ENCODE measurements at places on chromosomes 7 and 10.

- no peak for DNase-seq
Observed at GRCh38 chr7:34762764-34763163, 104.7 kb downstream of the NPSR1 start.

DNA sequence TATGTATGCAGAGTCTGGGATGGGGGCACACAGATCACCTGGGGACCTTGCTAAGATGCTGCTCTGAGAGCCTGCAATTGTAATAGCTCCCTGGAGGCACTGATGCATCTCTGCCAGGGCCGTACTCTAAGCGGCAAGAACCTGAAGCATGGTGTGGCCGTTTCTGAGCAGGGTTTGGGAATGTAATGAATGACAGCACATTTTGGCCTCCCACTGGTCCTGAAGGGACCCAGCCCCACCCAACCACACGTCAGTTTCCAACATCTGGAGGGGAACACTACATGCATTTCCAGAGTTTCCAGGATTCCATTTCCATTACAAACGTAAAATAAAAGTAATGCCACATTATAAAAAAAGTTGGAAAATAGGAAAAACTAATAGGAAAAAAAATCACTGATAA, 14.0 kb downstream of the ZCCHC24 start:
- DNase-seq, result no peak

GRCh38 chr7:134457210-134457609, 1.7 kb downstream of the AKR1B1 start:
- DNase-seq, result no peak

DNA sequence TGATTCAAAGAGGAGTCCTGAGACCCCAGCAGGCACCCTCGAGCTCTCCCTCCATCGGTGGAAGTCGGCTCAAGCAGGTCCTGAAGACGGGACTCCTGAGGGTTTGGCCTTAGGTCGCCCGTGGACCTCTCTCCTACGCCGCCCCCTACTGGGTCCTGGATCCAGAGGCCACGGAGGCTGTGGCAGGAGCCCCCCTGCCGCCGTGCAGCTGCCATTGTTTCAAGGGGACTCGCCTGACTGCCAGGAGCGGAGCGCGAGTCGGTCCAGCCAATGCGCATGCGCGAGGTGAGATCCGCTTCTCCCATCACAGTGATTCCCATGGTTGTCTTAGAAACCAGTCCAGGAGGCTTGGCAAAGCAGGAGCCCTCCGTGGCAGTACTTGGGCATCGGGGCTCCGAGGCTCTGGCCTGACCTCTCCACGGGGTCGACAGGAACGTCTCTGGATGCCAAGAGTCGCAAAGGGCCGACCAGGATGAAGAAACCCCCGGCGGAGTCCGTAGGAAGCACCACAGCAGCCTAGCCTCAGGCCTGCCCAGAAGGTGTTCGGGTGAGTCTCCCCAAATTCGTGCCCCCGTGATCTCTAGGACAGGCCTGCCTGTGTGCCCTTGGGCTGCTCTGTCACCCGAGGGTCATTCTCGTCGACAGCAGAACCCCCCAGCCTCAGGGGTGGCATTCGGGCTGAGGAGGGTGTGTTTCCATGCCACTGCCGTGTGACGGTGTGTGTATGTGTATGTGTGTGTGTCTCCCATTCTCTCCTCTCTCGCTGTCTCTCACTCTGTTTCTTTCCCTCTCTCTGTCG, 322.3 kb downstream of the ZNF716 start:
- DNase-seq, result no peak

GRCh38 chr7:47534322-47535034, 47.4 kb downstream of the TNS3 start:
- DNase-seq, result no peak

DNA sequence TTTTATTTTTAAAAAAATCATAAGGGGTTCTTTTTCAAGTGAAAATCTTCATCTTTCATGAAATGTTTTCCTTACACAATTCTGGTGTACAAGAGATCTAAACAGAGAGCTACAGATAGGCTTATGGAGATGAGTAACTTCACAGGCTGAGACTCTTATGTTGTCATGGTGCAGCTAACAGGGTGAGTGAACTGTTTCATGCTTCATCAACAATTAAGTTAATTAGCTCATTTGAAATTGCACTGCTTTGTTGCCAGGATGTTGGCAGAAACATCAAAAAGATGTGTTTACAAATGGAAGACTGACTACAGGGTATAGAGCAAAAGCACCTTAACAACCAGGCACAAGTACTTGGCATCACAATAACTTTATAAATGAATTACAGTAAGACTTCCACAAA, 230.8 kb downstream of the FOXP2 start:
- DNase-seq, result no peak

DNA sequence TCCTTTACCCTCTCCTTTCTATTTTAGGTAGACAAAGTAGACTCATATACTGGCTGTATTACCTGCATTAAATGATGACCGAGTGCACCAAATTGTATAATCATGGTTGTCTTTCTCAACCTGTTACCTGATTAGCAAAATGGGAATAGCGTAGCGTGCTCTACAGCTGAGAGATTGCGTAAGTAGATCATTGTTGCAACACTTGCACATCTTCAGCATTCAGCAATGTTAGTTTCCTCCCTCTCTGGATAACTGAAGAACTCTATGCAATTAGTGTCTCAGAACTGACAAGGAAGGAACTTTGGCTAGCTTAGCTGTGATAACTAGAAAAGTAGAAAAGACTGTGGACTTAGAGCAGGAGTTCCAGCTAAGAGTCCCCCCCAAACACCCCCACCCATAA, 787.4 kb downstream of the PHTF2 start:
- DNase-seq, result no peak

DNA sequence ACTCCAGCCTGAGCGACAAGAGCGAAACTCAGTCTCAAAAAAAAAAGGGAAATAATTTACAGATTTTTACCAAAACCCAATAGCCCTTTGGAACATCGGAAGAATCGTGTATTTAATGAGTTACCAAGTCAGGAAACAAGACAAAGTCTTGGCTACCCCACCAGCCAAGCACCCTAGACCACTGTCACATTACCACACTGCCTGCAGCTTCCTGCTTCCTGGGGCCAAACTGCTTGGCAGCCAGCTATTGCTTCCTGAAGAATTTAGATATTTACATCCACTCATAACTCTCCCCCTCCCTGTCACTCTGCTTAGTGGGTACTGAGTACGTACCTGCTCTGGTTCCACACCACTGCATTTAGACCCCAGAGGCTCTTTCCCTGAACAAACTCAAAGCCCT, 14.1 kb upstream of the TNPO3 start:
- no peak for DNase-seq

GRCh38 chr7:3065724-3066143, 22.1 kb upstream of the CARD11 start:
- no peak for DNase-seq

GRCh38 chr10:73889014-73889413, 14.7 kb upstream of the CAMK2G start:
- no peak for DNase-seq

GRCh38 chr10:129491123-129491734, 24.2 kb downstream of the MGMT start:
- DNase-seq, result no peak

DNA sequence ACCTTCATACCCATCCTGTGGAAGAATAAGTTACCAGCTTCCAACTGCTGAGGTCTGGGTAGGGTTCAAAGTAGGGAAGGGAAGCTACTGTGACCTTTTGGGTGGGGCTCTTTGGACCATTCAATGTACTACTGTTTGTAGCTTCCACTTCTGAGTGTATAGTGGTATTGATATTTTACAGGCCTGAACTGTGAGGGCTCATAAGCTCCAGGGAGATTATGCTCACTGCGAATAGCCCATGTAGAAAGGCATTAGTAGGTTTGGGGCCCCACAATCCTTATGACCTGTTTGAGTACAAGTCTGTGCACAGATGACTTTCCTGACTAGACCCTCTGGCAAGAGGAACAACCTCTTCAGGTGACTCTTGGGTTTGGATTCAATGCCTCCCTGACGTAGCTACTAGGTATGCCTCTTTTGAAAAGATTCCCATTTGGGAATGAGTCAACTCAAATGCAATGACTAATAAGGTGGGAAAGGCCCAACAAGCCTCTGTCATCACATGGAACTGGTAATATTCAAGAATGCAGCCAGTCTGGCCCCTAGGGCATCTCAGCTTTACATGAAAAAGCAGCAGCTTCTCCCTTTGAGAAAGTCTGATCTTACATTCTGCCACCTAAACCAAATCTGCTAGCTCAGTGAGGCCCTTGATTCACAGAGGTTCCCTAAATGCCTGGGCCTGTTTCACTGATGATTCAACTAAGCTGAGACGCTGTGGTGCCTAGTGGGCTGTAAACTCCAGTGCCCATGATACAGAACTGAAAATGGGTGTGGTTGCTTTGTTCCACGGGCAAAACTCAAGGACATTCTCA, 79.8 kb downstream of the ABI1 start:
- no peak for DNase-seq

DNA sequence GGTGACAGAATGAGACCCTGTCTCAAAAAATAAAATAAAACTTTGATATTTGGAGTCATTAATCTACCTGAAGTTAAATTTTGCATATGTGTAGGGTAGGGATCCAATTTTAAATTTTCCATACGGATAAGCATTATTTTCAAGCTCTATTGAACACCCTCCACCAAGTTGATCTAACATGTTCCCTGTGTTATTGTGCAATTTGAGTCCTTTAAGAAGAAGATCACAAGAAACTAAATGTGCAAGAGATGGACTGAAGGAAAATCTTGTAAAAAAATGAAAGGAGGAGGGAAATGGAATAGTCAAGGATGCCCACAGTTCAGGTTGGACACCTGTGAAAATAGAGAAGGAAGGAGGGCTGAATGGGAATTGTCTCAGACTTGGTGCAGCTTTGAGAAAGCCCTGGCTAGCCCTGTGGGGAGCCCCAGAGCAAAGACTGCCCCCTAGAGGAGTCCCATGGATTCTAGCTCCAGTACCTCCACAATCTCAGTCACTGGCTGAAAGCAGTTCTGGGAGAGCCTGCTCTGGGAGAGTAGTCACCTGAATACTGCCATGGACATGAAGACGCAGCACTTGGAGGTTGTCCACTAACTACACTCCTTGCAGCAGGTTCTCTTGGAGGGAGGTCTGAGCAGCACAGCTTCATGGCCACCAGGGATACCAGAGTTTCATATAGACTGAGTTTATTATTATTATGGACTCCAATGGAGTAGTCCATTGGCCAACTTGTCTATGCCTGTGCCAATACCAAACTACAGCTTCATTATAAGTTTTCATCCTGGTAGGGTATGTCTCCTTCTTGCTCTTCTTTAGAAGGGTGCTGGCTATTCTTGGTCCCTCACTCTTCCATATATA, 5.7 kb upstream of the TIAL1 start:
- no peak for DNase-seq

DNA sequence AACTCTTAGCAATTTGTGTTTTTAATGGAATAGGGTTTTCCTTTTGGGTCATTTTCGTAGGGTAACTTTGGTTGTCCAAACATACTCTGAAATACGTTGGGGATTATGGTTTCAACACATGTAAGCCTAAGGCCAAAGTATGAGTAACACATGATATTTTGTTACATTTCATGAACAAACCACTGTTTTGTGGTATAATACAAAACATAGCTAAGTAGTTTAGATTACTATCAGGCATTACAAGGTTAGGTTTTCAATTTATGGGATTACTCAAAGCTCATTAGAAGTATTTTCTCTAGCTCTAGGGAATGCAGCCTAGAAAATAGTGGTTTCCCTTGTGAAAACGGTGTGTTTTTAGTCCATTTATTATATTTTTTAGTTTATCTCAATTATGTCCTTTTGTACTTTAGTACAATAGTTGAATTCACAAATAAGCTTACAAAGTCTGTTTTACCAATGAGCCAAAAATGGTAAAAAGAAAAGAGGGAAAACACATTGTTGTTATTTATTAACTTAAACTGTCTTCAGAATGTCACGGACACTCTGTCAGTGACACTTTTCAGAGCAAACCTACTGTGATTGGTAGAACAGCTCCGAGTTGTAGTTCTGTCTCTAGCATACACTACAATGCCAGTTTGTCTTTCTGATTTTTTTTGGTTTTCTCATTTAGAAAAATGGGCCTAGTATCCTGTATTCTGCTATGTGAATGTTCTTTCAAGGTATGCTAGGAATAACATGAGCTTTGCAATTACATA, 473.7 kb downstream of the SUGCT start:
- DNase-seq, result no peak

DNA sequence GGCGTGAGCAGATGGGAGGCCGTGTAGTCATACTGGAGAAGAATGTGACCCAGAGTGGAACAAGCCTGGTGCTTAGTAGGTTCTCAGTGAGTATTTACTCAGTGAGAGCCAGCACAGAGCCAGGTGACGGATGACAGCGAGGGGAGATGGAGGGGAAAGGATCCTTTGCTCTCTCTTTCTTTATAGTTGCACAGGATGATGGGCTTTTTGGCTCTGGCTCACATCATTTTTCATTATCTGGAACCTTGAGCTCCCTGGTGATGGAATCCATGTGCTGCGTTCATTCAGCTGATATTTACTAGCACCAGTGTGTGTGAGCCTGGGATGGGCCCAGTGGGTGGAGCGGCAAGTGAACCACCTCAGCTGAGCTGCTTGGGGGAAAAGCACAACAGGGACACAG, 17.2 kb downstream of the BTBD16 start:
- no peak for DNase-seq

DNA sequence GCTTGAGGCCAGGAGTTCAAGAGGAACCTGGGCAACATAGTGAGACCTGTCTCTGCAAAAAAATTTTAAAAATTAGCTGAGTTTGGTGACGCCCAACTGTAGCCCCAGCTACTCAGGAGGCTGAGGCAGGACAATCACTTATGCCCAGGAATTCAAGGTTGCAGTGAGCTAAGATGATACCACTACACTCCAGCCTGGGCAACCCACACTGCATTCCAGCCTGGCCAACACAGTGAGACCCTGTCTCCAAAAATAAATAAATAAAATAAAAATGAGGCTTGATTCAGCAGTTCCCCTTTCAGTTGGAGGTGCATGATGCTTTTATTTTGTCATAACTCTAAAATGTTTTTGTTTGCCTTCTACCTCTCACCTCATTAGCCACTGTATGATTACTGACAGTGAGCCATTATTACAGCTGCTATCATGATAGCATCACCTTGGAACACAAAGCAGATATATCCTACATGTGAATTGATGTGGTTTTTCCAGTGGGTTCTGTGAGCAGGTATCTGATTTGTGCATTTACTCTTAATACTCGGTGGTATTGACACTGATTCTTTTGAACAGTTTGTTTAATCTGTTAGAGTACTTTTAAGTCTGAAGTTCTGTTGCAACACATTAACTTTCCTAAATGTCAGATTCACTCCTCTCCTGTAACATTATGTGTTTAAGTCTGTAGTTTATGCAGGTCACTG, 49.1 kb downstream of the ARID5B start:
- DNase-seq, result no peak

DNA sequence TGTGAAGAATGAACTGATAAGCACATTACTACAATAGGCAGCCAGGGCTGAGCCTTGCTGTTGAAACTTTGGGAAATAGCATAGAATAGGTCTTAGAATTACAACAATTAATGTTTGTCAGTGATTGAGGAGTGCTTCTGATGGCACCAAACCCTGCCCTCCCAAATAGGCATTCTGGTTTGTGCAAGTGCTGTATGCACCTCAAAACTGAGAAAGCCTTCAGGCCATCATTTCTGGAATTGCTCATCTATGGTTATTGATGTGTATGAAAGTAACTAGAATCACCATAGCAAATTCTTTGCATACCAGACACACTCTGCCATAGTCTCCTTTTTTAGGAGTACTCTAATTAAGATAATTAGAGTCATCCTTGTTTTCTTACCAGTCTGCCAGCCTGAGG, 585.0 kb upstream of the MBL2 start:
- no peak for DNase-seq

All from stimulated activated CD4-positive, alpha-beta T cell treated with anti-CD3 and anti-CD28 coated beads, TNF-alpha, amount 100 ng/mL, for 1 hour (primary cell).